CD4-positive, alpha-beta T cell treated with Interleukin-15 for 4 hours (primary cell): ENCODE measurements at places on chromosomes 6 and 20.
A peak's percentile ranks its signal among the peaks of the same experiment; 100 is the strongest.

- DNase-seq: peak; percentile 11
Measured at GRCh38 chr20:23086056-23086566, at the start of gene CD93. CD93 (minus strand) TSS chr20:23086324; CDS start chr20:23086192, 132 bp downstream.

DNA sequence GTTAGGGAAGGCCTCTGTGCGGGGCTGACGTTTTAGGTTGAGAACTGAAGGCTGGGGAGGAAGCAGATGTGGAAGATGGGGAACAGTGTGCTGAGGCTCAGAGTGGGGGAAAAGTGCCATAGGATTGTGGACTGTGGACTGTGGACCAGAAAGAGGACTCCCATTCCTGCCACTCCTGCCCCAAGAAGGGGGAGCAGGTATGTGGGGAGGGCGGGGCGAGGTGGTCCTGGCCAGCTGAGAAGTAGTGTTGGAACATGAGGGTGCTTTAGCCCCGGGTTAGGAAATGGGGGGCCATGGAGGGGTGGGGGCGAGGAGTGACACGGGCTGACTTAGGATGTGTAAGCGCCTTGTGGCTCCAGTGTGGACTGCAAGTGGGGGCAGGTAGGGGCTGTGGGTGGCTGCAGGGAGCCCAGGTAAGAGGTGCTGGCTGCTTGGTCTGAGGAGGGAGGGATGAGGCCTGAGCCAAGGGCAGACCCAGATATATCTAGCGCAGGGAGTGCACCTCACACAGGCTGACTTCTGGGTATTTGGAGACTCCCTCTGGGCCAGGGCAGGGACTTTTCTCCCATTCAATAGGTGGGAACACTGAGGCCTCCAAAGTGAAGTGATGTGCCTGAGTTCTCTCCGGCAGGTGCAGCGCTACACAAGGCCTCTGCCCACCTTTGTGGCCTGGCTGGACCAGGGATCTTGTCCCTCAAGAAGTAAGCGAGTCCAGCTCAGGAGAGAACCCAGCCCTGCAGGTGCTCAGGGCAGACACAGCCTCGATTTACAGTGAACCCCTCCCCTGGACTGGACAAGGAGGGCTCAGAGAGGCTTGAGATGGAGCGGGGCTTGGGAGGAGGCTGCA is 76.6 kb upstream of the TOX2 start:
- DNase-seq: no peak

GRCh38 chr6:42259841-42260395 is 42.3 kb upstream of the MRPS10 start:
- DNase-seq: no peak

- no peak for DNase-seq
Measured at GRCh38 chr6:9039258-9039657, 603.9 kb upstream of the SLC35B3 start.

DNA sequence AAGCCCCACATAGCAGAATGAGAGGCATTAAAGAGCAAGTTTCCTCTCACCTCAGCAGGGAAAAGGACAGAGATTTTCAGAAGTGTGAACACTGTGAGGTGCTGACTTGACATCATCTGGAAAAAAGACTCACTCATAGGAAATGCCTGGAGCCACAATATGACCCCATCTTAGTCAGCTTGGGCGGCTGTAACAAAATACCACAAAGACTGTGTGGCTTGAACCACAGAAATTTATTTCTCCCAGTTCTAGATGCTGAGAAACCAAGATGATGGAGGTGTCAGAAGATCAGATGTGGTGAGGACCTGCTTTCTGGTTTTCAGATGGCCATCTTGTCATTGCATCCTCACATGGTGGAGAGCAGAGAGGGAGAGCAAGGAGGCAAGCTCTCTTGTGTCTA is 253.1 kb downstream of the ADGB start:
- DNase-seq: no peak

DNA sequence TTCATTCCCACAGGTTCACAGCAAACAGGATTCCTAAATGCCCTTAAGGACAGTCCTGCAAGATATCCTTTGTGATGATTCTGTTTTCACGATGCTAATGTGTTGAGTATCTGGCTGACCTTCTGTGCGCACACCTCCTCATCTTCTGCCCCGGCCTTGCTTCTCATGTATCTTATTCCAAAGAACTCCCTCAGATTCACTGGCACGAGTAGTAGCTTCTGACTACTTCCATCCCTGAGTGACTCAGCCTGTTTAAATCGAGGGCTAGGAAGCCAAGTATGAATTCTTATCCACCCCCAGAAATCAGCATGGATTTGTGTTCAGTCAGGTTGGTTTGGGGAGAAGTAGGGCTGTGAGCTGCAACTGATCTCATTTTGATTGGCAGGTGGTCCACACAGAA is 190.2 kb upstream of the SNX9 start:
- no peak for DNase-seq

GRCh38 chr6:25404091-25404490 is 124.9 kb downstream of the CARMIL1 start:
- no peak for DNase-seq

DNA sequence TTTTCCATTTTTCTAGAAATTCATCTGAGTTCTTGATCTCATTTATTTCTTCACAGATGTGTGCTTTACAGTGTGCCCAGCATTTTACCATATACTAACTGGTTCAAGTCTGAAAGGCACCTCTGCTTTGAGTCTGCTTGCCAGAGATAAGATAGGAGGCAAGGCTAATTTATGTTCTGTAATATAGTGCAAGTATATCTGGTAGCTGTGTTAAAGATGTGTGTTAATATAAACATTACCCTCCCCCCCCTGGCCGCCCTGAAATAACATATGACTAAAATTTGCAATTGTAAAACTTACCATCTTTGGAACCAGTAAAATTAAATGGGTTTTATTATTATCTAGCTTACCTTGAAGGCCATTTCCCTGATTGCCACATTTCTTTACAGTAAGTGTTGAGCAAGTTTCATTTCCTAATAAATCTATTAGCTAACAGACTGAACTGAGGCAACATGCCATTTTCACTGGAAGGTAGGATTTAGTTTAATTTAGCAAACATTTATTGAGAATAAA is 2.7 kb downstream of the FBXO9 start:
- DNase-seq: no peak

GRCh38 chr20:37636212-37636975 is 57.4 kb upstream of the CTNNBL1 start:
- DNase-seq: no peak

DNA sequence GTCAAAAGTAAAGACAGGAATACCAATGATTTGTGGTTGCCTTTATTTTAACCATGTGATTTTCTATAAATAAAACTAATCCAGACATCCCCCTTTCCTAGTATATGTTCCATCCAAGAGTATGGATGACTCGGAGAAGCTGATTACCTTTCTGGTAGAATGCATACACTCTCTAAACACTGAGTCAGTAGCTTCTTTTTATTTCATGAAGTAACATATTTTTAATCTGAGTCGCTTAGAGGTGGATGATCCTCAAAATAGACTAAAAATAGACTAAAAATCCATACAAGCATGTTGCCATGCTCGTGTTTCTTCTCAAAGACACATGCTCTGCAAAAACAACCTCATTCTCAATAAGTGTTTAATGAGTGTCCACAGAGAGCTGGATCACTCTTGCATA is 263.7 kb downstream of the COL12A1 start:
- no peak for DNase-seq

DNA sequence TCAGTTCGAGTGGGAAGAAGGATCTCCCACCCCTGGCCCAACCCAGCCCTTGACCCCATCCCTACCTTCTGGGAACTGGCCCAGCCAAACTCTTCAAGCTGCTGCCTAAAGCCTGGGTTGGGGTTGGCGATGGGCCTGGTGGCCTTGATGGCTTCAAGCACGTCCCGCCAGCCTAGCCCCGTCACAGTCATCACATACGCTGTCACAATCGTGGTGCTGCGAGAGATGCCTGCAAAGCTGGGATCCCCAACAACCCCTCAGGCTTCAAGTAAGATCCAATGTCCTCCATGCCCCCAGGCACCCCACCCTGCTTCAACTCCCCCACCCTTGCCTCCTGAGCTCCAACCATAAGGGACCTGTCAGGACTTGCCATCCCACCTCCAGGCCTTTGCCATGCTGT is 7.8 kb downstream of the DUSP15 start:
- DNase-seq: no peak

DNA sequence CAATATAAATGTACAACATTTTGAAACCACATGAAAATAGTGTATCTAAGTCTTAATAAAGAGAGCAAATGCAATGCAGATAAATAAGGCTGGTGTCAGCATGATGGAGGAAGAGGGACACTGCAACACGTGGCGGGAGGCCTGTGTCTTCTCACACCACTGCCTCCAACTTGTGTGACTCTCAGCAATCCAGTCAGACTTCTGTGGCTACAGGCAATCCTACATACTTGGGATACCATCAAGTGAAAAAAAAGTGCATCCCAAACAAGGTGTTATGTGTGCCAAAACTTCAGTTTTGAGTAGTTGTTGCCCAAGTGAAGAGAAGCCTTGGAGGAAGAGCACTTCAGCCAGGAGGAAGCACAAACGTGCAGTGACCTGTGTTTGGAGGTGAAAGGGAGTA is 68.6 kb downstream of the PKIB start:
- DNase-seq: no peak

GRCh38 chr6:32539839-32540238 is 9.8 kb upstream of the HLA-DRB5 start:
- DNase-seq: no peak
